Stimulated activated CD4-positive, alpha-beta T cell treated with anti-CD3 and anti-CD28 coated beads, TNF-alpha, amount 100 ng/mL, for 24 hours (primary cell): ENCODE measurements at places on chromosomes 16 and 17.

DNA sequence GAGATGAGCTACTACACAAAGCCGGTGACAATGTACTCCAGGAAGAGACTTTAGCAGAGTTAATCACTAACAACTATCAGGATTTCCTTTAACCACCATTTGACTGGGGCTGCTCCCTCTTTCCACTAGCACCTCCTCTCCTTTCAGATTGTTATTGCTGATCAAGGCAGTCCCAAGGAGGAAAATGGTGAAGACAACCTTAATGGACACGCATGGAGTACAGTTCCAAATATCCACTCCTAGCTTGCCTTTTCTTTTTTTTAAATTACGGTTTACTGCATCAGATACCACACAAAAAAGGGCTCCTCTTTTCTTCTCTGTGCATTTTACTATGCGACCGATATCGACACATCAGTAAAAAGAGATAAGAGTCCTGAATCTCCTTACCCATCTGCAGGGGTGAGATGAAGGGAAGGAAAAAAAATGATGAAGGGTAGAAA, 30.9 kb downstream of the FAM222B start:
- no peak for DNase-seq

DNA sequence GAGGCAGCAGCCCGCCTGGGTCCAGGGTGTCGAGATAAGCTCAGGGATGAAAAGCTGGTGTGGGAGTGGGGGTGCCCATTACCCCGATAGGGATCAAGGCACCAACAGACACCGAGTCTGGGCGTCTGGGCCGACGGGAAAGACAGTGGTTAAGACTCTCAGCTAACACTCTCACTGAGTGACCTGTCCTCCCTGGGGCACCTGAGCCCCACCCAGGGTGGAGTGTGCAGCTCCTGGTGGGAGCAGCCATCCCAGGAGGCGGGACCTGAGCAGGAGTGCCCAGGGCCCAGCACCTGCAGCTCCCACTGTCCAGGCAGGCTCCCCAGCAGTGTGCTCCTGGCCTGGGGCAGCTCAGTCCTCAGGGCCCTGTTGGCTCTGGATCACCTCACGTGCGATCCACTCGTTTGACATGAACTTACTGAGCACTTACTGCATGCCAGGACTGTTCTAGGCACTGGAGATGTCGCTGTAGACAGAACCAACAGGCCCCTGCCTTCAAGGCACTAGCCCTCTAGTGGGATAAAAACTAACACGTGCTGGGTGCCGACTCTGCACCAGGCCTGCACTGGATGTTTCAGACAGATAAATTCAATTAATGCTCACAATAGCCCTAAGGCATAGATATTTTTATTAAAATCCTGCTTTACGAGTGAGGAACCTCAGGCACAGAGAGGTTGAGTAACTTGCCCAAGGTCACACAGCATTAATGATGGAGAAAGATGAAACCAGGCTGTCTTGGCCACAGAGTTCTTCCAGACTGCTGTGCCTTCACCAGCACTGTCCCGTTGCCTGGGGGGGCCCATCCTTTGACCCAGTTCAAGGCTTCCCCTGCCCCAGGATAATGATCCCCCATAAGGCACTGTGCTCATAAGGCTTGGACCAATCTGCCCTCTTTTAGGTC, 1.9 kb downstream of the EVPLL start:
- no peak for DNase-seq

DNA sequence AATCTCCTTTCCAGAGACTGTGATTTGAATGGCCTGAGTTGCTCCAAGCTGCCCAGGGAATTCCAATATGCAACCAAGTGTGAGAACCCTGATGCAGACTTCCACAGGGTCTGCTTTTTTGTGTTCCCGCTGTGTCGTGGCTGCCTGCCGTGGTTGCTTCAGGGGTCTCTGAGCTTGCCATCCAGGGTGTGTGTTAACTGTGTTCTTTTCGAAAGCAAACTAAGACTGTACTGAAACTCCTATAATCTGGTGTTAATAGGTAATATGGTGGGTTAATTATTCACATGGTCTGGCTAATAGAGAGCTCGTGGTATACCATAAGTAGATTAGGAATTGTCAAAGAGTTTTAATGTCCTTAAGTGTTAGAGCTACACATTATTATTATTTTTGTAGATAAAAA, 20.7 kb downstream of the UBN1 start:
- no peak for DNase-seq

- DNase-seq = no peak
These were observed 119.2 kb upstream of the CACNG5 start for GRCh38 chr17:66715745-66716156.

DNA sequence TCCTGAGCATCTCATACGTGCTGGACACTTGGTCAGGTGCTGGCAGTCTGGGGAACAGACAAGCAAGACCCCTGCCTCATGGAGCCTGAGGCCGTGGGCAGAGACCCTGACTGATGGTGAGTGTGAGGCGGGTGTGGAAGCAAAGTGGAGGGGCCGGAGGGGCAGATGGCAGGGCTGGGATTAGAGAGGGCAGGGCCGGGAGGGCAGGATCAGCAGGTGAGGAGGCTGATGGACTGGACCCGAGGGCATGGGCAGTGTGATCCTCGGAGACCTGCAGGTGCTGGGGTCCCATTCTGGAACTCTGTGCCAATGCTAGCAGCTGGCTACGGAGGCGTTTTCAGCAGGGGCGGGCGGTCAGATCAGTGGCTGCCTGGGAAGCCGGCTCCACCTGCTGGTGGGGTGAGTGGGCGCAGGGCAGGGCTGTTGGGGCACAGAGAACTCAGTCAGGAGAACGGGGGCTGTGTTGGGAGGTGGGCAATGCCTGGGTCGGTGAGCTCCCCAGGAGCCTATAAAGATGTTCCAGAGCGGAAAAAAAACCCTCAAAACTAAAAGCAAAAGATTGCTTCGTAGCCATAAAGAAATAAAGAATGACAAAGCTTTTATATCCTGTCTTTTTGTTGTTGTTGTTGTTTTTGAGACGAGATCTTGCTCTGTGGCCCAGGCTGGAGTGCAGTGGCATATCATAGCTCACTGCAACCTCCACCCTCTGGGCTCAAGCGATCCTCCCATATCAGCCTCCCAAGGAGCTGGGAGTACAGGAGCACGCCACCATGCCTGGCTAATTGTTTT, 8.9 kb upstream of the C16orf74 start:
- no peak for DNase-seq

DNA sequence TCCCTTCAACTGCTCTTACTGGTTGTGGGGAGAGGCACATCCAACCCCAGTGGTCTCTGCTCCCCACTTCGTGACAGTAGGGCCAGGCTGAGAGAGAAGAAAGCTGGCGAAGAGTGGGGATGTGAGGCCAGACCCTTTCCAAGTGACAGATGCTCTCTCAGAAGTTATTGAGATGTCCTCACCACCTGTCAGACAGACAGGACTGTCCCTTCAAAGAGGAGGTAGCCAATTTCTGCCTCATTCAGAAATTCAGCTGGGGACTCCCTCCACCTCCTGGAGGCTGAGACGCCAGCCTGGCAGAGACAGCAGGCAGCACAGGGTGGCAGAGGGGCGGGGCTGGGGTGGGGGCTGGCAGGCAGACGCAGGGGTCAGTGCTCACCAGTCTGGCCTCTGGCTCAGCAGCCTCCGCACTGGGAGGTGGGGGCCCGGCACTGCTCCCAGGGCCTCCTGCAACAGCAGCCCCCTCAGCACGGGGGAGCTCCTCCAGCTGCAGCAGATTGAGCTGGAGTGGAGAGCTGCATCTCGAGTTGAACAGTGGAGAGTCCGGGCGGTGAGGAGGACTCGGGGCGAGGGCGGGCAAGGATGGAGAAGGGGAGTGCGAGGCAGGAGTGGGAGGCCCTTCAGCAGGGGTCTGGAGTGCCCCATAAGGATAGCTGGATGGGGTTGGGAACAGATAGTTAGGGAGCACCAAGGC, 9.2 kb downstream of the PER1 start:
- DNase-seq = no peak
